ENCODE measurements at places on chromosomes 16 and 17. TPM values are rescaled to one million over a fixed set of nuclear protein-coding genes. Genes with fewer than 3 reads are reported as not detected.

Gene ALDH3A1
- polyA plus RNA-seq = not detected

Gene SLC35B1
- polyA plus RNA-seq = 38.8 TPM

- peaks cover 10% of the 10 kb centered on the region for H3K27me3 ChIP-seq
- H3K4me3 ChIP-seq = no peak overlapping the region
- peaks cover 9% of the 10 kb centered on the region for H3K4me1 ChIP-seq
- no peak overlapping the region for H3K27ac ChIP-seq
- H3K36me3 ChIP-seq = no peaks in the 10 kb centered on the region
These were observed 16.7 kb upstream of the MTMR4 start for GRCh38 chr17:58531122-58531521.

GRCh38 chr17:82120148-82120547 is 22.1 kb upstream of the FASN start:
- H3K4me1 ChIP-seq = no peaks in the 10 kb centered on the region
- DNase-seq = no peak
- no peak overlapping the region for H3K27ac ChIP-seq
- no peaks in the 10 kb centered on the region for H3K27me3 ChIP-seq

Gene GNAO1
- polyA plus RNA-seq = not detected

DNA sequence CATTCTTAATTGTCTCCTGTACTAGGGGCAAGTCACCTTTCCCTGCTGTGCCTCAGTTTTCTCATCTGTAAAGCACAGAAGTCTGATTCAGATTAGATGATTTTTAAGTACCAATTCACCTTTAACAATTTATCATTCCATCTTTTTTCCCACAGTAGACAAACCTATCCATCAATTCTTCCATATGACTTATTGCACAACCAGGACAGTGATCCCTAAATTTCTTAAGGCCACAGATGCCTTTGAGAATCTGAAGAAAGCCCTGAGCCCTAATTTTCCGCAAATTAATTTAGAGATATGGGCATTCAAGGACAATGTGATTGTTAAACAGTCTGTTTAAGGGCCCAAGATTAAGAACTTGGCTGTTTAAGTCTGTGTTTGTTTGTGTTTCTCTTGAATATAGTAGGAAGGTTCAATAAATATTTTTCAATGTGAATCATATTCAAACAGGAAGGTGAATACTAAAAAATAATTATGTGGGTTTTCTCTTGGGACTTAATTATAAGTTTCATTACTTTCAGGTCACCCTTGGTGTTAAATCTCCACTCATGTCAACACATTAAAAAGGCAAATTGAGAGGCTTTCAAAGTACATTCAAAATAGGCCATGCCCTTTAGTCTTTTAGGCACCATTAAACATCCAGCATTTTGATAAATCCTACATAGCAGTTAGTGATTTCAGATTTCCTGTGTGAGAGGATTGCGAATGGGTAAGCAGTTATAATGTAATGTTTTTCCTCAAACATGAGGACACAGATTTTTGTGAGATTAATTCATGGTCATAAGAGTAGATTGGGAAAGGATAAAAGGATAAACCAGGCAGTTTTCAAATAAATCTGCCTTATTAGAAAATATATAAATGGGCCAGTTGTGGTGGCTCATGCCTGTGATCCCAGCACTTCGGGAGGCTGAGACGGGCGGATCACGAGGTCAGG is 34.9 kb upstream of the MMD start:
- H3K36me3 ChIP-seq = no peaks in the 10 kb centered on the region
- no peaks in the 10 kb centered on the region for H3K4me1 ChIP-seq
- no peak overlapping the region for H3K4me3 ChIP-seq
- peaks cover 1% of the 10 kb centered on the region for H3K27me3 ChIP-seq
